ENCODE measurements at places on chromosomes 5 and 9.

DNA sequence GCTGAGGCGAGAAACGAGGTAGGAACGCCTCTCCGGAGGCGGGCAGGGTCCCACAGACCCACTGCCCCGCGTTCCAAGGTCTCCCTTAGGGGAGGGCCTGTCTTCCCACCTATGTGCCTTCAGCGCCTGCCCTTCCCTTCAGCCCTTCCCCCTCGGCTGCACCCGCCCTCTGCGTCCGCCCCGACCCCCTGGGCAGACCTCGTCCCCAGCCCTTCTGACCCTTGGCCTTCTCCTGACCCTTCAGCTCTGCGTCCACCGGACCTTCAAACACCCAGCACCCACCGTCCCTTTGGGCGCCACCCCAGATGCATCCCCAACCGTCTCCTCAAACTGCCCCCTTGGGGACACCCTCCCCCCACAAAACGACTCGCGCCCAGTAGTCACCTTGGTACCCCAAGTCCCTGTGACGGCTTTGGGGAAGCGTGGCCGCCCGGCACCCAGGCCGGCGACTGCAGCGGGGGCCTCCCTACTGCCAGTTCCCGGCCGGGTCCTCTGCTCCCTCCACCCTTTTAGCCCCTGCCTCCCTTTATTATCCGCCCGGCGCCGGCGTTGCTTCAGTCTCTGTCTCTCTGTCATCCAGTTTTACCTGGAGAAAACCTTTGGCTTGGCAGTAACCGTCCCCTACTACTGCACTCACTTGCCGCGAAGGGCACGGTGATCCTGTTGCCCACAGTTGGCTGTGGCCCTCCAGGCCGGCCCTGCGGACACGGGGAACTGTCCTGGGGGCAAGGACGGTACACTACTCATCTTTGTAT is 421 bp downstream of the RUSC2 start:
- DNase-seq: no peak

GRCh38 chr5:89377767-89378455 is 494.9 kb upstream of the MEF2C start:
- DNase-seq: no peak

DNA sequence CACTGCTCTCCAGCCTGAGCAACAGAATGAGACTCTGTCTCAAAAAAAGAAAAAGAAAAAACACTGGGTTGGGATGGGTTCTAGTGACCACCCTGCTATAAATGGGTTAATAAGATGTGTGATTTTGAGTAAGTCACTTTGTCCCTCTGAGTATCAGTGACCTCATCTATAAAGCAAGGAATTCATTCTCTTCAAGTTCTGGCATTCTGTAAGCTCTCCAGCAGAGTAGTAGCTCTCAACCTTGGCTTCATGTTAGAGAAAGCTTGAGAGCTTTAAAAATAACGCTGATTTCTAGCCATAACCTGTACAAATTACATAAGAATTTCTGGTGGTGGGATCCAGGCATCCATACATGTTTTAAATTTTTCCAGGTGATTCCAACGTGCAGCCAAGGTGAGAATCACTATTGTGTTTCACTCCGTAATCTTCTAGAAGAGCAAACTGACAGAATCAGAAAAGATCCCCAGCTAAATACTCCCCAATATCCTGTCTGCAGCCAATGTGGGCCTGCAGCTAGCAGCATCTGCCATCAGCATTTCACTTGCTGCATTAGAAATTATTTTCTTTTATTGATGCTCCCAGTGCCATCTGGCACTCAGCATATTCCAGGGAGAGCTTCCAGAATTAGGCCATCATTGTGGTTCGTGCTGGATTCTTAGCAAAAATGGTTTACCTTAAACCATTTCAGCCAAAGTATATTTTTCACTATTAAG is 109.4 kb downstream of the FEM1C start:
- DNase-seq: no peak

DNA sequence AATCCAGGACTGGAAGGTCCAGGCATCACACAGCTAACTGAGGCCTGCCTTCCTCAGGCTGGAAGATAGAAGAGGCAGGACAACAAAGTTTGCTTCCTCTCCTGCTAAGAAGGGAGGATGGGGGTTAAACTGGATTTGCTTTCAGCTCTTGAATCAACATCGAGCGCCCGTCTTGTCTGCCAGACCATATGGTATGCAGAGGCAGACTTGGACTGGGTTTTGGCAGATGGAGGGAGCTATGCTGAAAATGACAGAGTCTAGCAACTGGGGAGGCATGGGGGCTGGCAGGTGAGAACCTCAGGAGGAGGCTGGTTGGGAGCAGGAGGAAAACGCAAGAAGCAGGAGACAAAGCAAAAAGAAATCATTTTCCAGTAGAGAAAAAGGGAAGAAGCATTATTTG is 289.5 kb upstream of the IL12B start:
- DNase-seq: no peak

DNA sequence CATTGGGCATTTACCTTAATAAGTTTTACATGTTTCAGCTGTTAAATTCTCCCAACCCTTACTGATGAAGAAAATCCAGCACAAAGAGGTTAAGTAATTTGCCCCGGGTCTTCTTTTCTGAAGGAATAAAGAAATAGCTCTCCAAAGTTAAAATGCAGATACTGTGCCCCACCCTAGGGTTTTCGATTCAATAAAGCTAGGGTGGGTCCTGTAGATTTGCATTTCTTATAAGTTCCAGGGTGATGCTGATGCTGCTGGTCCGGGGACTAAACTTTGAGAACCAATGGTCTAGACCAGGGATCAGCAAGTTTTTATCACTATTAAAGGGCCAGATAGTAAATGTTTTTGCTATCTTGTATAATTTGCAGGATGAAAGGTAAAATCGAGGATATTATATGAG is 156.7 kb downstream of the ADAMTS12 start:
- DNase-seq: no peak

DNA sequence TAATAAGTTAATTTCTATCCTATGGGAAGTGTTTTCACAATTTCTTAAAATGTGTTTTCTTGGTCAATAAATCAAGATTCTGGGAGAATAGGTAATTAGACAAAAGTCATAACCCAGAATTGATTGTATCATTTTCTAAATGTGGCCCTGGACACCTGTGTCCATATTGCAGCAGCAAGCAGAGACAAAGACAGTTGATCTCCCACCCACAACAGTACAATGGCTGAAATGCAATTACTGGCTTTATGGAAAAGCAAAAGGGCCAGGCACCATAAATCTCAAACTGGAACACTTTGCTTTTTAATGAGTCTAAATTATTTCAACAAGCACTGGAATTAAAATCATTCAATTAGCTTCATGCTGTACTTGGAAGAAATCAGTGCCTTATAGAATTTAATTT is 157.2 kb downstream of the ESM1 start:
- no peak for DNase-seq

Data from effector memory CD8-positive, alpha-beta T cell (primary cell).